Activated CD4-positive, alpha-beta T cell treated with anti-CD3 and anti-CD28 coated beads, Interleukin-2, amount 10 ng/mL, durations not matched to agents 7 days and 5 days (primary cell): ENCODE measurements at places on chromosomes 4 and X.

- H3K36me3 ChIP-seq: no peaks in the 10 kb centered on the region
- H3K27me3 ChIP-seq: peaks cover 49% of the 10 kb centered on the region
- no peak for DNase-seq
- H3K27ac ChIP-seq: no peak overlapping the region
- peaks cover 22% of the 10 kb centered on the region for H3K4me1 ChIP-seq
Measured at GRCh38 chr4:90130076-90130475, 2.9 kb downstream of the CCSER1 start.

DNA sequence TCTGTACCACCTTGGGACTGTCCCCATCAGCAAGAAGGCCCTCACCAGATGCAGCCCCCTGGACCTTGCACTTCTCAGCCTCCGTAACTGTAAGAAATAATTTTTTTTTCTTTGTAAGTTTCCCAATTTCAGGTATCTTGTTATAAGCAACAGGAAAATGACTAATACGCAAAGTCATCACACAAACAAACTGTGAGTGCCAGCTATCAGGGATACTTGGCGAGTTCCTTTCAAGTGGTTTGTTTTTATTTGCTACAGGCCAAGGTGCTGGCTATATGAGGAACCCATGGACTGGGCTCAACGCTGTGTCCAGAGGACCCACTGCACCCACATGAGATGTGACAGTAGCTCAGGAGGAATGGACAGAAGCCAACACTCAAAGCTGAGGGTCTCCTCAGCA lies 11.5 kb upstream of the GPM6B start:
- no peak overlapping the region for H3K4me3 ChIP-seq
- H3K36me3 ChIP-seq: no peaks in the 10 kb centered on the region
- H3K4me1 ChIP-seq: no peaks in the 10 kb centered on the region
- H3K27ac ChIP-seq: no peak overlapping the region
- no peak for DNase-seq

DNA sequence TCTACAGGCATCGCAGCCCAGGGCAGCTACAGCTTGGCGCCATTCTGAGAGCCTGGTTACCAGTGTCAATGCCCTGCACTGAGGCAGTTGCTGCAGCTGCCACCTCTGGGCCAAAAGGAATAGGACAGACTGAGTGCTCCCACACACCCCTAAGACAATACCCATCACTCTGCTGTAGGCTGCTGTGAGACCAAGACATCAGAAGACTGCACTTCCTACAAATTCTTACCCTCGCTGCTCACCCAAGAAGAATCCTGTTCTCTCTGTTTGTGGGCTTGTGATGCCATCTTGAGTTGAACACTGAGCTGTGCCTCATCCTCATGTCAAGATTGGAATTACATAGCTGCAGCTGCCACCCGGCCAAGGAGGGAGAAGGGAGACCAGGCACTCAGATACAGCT lies 1847.0 kb upstream of the PCDH10 start:
- DNase-seq: no peak
- H3K36me3 ChIP-seq: no peaks in the 10 kb centered on the region
- no peak overlapping the region for H3K4me3 ChIP-seq

DNA sequence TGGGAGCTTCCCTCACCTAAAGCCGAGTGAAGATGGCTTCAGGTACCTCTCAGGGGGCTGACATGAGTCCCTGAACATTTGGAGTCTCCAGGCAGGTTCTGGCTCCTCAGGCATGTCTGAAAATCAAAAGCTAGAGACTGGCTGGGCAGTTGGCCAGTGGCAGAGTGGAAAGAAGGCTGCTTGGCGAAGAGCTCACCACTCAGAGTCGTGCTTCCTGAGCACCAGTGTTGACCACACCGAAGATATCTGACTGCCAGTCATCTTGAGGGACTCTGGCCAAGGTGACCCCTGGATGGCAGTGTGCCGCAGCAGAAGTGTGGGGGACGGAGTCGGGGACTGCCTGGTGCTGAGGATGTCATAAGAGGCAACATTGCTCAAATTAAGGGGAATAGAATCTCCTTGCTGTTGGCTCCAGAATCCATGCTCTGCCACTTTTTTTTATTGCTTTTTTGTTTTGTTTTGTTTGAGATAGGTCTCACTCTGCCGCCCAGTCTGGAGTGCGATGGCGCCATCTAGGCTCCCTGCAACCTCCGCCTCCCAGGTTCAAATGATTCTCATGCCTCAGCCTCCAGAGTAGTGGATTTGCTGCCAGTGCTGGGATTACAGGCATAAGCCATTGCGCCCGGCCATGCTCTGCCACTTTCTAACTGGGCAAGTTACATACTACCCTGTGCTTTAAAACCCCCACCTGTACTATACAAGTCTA lies 172.5 kb upstream of the GATB start:
- H3K4me1 ChIP-seq: peaks cover 9% of the 10 kb centered on the region
- H3K27me3 ChIP-seq: no peaks in the 10 kb centered on the region
- H3K4me3 ChIP-seq: no peak overlapping the region
- H3K27ac ChIP-seq: no peak overlapping the region

- H3K4me1 ChIP-seq: no peaks in the 10 kb centered on the region
- no peak overlapping the region for H3K27ac ChIP-seq
- H3K27me3 ChIP-seq: no peaks in the 10 kb centered on the region
- H3K36me3 ChIP-seq: no peaks in the 10 kb centered on the region
- H3K4me3 ChIP-seq: no peak overlapping the region
Measured at GRCh38 chr4:44256414-44256813, 192.2 kb downstream of the KCTD8 start.

DNA sequence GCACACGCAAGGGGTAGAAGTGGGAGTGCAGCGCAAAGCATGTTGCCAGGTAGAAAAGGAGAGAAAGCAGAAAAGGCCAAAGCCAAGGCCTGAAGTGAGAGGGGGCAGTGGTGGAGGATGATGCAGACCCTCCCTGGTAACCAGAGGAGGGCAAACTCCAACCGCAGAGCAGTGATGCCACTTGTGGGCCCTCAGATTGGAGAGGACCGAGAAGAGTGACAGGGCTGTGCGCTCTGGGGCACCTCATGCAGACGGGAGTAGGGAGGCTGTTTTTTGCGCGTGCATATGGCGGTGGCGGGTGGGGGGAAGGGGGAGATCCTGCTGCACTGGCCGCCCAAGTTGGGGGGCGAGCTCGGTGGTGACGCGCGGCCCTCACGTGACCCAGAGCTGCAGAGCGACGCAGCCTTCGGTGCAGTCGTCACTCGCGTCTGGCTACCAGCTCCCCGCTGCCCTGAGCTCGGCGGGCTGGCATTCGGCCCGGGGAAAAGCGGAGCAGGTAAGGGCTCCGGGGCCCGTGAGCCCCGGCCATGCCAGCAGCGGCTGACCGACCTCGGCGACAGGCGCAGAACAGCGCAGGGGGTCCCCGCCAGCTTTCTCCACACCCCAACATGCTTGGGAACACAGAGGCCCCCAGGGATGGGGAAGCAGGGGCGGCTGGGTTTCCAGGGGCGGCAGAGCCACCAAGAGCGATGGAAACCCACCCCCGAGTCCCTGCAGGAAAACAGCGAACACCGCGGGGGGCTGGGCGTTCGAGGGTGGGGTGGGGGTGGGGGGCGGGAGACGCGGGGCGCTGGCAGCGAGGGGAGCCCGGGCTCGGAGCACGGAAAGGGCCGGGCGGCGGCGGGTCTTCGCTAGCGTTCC lies at the start of gene BEX3:
TSS of gene BEX3 (plus strand) at position 421 of the 861 bp plus-strand sequence. CDS start 984 bp downstream, outside the sequence.
- no peak within 1 kb of the TSS for H3K27ac ChIP-seq
- no peaks in the 10 kb centered on the region for H3K27me3 ChIP-seq

GRCh38 chr4:41268721-41269517 lies 12.2 kb downstream of the UCHL1 start:
- no peak for DNase-seq
- H3K36me3 ChIP-seq: no peaks in the 10 kb centered on the region
- H3K27me3 ChIP-seq: no peaks in the 10 kb centered on the region
- no peak overlapping the region for H3K27ac ChIP-seq
- no peak overlapping the region for H3K4me3 ChIP-seq
- H3K4me1 ChIP-seq: no peaks in the 10 kb centered on the region

GRCh38 chr4:82362565-82362964 lies 11.2 kb downstream of the HNRNPD start:
- no peak overlapping the region for H3K4me3 ChIP-seq
- no peaks in the 10 kb centered on the region for H3K27me3 ChIP-seq
- H3K36me3 ChIP-seq: peaks cover 61% of the 10 kb centered on the region
- H3K27ac ChIP-seq: peak overlapping the region; percentile 36

- no peak overlapping the region for H3K27ac ChIP-seq
- H3K4me3 ChIP-seq: no peak overlapping the region
- H3K36me3 ChIP-seq: no peaks in the 10 kb centered on the region
- H3K4me1 ChIP-seq: no peaks in the 10 kb centered on the region
- no peak for DNase-seq
Measured at GRCh38 chr4:73822389-73822788, 14.1 kb upstream of the CXCL6 start.

DNA sequence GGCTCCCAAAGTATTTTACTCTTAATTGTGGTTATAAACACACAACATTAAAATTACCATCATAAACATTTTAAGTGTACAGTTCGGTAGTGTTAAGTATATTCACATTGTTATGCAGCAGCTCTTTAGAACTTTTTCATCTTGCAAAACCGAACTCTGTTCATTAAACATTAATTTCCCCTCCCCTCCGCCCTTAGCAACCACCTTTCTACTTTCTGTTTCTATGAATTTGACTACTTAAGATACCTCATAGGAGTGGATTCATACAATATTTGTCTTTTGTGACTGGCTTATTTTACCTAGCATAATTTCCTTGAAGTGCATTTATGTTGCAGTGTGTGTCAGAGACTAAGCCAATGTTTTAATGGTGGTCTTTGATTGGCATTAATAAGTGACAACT lies 32.6 kb downstream of the IL13RA1 start:
- H3K36me3 ChIP-seq: no peaks in the 10 kb centered on the region
- no peak overlapping the region for H3K4me3 ChIP-seq
- H3K4me1 ChIP-seq: no peaks in the 10 kb centered on the region
- no peak for DNase-seq
- peaks cover 9% of the 10 kb centered on the region for H3K27me3 ChIP-seq
- H3K27ac ChIP-seq: no peak overlapping the region

DNA sequence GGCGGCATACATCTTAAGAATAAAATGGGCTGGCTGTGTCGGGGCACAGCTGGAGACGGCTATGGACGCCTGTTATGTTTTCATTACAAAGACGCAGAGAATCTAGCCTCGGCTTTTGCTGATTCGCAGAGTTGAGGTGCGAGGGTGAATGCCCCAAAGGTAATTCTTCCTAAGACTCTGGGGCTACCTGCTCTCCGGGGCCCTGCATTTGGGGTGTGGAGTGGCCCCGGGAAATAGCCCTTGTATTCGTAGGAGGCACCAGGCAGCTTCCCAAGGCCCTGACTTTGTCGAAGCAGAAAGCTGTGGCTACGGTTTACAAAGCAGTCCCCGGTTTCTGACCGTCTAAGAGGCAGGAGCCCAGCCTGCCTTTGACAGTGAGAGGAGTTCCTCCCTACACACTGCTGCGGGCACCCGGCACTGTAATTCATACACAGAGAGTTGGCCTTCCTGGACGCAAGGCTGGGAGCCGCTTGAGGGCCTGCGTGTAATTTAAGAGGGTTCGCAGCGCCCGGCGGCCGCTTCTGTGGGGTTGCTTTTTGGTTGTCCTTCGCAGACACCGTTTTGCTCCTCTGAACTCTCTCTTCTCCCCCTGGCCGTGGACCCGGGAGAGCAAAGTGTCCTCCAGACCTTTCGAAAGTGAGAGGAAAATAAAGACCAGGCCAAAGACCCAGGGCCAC lies 1.9 kb downstream of the SHOX start:
- H3K4me3 ChIP-seq: no peak overlapping the region
- peaks cover 67% of the 10 kb centered on the region for H3K27me3 ChIP-seq
- H3K36me3 ChIP-seq: no peaks in the 10 kb centered on the region
- DNase-seq: no peak
- H3K27ac ChIP-seq: peak overlapping the region; percentile 46
- H3K4me1 ChIP-seq: no peaks in the 10 kb centered on the region

DNA sequence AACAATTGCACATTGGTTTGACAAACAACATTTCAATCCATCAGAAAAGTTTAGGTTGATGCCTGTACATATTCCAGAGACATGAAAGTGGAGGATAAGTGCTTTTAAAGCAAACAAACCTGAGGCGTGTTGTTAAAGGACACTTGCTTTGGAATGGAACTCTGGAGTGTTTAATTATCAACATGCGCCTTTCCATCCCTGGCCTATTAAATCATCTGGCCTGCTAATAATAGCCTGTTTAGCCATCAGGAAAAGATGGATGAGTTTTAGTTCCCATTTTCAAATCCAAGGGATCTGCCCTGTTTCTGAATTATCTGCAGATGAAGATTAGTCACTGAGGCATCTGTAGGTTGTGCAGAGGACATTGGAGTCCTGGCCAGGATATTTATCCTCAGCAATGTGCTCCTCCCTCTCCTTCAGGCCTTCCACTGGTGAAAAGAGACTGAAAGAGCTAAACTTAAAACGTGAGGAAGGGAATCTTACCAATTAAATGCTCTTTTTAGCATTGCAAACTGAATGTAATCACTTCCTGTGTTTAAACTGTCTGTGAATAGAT lies 388.9 kb downstream of the PPARGC1A start:
- no peaks in the 10 kb centered on the region for H3K27me3 ChIP-seq
- no peak overlapping the region for H3K27ac ChIP-seq
- no peak for DNase-seq

DNA sequence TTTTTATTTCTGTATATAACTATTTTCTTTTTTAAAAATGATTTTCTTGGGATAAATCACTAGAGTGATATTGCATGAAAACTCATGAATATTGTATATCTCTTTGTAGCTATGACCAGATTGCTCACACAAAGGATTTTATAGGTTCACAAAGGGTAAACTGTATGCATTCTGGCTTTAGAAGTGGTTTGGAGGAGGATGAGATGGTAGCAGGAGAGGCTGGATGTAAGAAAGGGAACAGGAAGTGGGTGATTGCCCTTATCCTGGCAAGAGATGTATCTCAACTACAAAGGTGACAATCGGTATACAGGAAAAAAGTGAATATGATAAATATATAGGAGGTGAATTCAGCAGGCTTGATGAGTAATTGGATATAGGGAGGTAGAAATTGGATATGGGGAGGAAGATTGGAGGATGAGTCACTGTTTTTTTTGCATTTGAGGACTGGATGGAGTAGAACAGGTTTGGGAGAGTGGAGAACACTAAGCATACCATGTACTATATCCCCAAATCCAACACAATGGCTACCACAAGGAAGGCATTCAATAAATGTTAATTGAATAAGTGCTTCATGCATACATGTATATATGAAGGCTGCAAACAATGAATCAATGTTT lies 9.9 kb downstream of the FGG start:
- H3K4me3 ChIP-seq: no peak overlapping the region
- DNase-seq: no peak
- peaks cover 22% of the 10 kb centered on the region for H3K27me3 ChIP-seq

GRCh38 chr4:93053140-93053539 lies 749.4 kb downstream of the GRID2 start:
- no peak overlapping the region for H3K4me3 ChIP-seq
- no peaks in the 10 kb centered on the region for H3K27me3 ChIP-seq
- no peaks in the 10 kb centered on the region for H3K36me3 ChIP-seq
- no peak overlapping the region for H3K27ac ChIP-seq
- no peak for DNase-seq
- no peaks in the 10 kb centered on the region for H3K4me1 ChIP-seq

- no peaks in the 10 kb centered on the region for H3K4me1 ChIP-seq
- no peak overlapping the region for H3K27ac ChIP-seq
- no peaks in the 10 kb centered on the region for H3K36me3 ChIP-seq
- H3K4me3 ChIP-seq: no peak overlapping the region
Measured at GRCh38 chr4:118866442-118866841, 22.2 kb upstream of the SYNPO2 start.

GRCh38 chr4:147244786-147245185 lies 236.1 kb upstream of the EDNRA start:
- no peaks in the 10 kb centered on the region for H3K36me3 ChIP-seq
- H3K4me3 ChIP-seq: no peak overlapping the region
- H3K27ac ChIP-seq: no peak overlapping the region
- H3K27me3 ChIP-seq: no peaks in the 10 kb centered on the region
- H3K4me1 ChIP-seq: no peaks in the 10 kb centered on the region

- DNase-seq: no peak
- no peaks in the 10 kb centered on the region for H3K4me1 ChIP-seq
- no peak overlapping the region for H3K4me3 ChIP-seq
- H3K27ac ChIP-seq: no peak overlapping the region
Measured at GRCh38 chr4:13190093-13190721, 293.9 kb downstream of the RAB28 start.
